Glomerular endothelial cell (primary cell): ENCODE measurements at places on chromosomes 6 and 20.

GRCh38 chr6:162538643-162539064 is 188.9 kb downstream of the PRKN start:
- DNase-seq: no peak

- DNase-seq: no peak
These were observed 13.6 kb downstream of the GSTA2 start for GRCh38 chr6:52749556-52750152.

GRCh38 chr6:17484201-17484849 is 90.9 kb downstream of the CAP2 start:
- no peak for DNase-seq

DNA sequence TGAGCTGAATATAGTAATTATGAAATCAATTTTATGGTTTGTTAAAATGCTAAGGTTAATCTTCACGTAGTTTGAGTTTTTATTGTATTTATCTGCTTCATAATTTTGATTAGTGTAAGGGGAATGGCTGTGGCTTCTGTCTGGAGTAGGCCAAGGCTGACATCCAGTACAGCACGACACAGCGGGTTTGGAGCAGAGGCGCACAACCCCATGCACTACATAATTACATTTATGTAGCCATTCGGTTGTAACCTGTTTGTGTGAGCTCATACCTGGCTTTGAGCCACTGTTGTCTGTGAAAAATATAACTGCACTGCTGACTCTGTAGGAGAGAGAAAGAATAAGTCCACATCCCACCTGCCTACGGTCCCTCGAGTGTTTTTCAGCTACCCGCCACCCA is 615.5 kb downstream of the EYS start:
- no peak for DNase-seq

GRCh38 chr6:100460650-100461204 is 4.0 kb downstream of the SIM1 start:
- DNase-seq: no peak

GRCh38 chr6:36756786-36757185 is 59.2 kb downstream of the RAB44 start:
- DNase-seq: no peak

DNA sequence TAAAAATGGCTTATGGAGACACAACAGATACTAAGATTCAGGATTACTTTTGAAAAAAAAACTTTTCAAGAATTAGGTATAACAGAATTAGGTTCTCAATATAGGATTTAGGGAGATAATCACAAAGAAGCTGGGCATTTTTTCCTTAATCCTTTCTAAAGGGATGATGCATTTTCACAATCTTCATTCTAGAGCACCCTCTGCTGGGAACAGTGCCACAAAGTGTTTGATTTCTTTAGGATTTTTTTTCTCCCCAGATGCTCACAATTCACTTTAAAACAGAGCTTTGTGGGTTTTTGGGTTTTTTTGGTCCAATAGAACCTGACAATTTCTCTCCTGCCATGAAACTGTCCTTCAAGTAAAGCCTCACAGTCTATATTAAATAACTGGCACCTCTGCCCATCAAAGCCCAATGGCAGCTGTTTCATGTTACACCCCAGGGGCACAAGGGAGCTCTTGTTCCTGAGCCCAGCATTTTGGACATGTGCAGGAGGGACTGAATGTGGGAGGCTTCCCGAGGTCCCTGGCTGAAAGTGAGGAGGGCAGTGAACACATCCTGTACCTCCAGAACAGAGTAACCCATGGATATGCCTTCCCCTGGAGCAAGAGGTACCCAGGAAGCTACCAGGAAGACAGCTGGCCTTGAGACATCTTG is 39.7 kb downstream of the PREP start:
- DNase-seq: no peak

GRCh38 chr20:45611054-45611453 is 18.5 kb upstream of the WFDC10A start:
- no peak for DNase-seq

GRCh38 chr6:22095836-22096235 is 201.0 kb downstream of the PRL start:
- no peak for DNase-seq

DNA sequence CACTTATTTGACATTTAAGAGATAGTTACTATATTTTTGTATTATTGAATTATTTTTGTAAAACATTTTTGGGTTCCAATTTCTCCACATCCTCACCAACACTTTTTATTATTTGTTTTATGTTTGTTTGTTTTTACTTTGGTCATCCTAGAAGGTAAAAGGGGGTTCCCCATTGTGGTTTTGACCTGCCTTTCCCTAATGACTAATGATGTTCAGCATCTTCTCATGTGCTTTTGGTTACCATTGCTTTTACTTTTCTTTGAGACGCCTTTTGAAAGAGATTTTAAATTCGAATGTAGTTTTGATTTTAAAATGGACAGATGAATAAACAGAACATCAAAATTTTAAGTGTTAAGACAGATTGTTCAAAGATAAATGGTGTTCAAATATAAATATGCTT is 46.9 kb downstream of the AK9 start:
- no peak for DNase-seq
